GM10248 (cell line): ENCODE measurements at places on chromosomes 16 and 17.

- DNase-seq = no peak
Measured at GRCh38 chr17:17098551-17099179, 56.4 kb downstream of the MPRIP start.

GRCh38 chr16:75416904-75417565 lies 16.3 kb downstream of the CFDP1 start:
- no peak for DNase-seq

DNA sequence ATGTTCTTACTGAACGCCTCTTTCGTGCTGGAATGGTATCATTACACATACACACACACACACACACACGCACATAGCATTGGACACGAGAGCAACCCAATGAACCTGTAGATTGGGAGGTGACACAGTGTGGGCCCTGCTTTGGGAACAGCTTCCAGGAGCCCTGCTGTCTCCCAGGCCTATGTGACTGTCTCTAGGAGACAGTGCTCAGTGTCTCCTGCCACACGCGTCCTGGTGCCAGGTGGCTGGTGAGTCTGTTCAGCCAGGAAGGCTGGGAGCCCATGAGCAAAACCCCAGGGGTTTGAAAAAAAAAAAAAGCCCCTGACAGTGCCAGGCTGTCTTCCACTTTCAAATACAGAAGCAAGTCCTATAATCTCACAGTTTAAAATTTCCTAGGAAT lies 2.4 kb upstream of the SPOP start:
- no peak for DNase-seq

GRCh38 chr17:34974179-34974578 lies 6.1 kb upstream of the LIG3 start:
- DNase-seq = no peak

DNA sequence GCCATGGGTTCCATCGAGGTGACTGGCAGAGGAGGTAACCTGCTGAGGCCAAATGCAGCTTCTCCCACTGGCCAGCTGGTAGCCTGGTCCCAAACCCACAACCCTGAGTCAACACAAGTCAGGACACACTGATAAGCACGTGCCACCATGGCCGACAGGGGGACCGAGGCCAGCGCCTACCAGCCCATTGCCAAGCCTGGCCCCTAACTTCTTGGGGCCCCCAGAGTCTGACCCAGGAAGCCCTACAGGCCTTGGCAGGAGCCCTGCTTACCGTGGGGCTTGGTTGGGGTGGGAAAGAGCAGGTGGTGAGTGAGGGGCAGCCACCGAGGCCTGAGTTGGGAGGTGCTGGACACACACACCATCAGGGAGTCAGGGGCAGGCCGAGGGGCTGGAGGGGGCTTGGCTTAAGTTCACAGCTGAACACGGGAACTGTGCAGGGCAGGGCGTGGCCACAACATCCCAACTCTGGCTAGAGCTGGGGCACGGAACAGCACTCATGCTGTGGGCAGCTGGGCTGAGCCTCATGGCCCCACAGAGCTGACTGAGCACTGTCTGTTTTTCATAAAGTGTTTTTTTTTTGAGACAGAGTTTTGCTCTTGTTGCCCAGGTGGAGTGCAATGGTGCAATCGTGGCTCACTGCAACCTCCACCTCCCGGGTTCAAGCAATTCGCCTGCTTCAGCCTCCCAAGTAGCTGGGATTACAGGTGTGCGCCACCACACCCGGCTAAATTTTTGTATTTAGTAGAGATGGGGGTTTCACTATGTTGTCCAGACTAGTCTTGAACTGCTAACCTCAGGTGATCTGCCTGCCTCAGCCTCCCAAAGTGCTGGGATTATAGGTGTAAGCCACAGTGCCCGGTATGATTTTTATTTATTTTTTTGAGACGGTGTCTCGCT lies 5.5 kb downstream of the MRPL28 start:
- no peak for DNase-seq

DNA sequence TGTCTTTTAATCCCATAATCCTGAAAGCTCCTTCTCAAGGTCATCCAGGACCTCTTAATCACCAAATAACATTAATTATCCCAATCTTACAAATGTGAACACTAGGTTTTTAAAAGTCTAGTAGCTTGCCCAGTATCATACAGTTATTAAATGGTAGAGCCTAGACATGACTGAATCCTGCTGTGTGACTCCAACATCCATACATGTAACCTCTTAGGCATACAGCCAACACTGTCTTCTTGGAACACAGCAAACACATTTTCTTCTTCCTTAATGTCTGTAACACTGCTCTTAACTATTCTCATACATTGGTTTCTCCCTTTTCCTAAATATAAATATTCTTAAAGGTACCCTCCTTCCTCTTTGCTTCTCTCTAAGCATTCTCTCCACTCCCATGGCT lies 13.7 kb downstream of the BRIP1 start:
- DNase-seq = no peak

DNA sequence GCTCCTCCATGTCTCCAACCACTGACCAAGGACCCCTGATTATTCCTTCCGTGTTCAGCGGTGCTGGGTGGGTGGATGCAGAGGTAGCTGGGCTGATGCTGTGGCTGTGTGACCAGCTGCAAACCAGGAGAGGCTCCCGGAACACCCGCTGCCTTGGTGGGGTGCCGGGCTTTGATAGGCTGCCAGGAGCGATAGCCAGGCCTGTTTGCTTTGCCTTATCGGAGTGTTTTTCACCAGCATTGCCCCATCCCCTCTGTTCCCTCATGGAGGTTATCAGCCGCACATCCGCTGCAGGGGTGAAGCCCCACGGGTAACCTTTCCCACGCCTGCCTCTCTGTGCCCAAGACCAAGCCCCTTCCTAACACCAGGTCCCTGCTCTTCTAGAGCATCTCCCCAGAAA lies 354.3 kb downstream of the C16orf95 start:
- DNase-seq = no peak

DNA sequence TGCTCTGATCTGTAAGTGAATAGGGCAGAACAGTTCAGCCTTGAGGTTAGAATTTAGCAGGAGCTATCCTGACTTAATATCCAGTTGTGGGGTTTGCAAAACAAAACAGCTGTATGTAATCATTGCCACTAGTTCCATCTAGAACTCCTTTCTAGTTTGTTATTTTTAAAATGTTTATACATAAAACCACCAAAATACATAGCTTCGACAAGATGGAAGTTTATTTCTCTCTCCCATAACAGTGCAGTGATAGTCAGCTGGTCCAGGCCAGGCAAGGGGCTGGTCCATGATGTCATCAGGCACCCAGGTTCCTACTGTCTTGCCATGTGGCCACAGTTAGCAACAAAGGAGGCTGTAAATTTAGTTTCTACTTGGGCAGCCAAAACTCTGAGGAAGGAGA lies 10.5 kb upstream of the PLK1 start:
- no peak for DNase-seq

GRCh38 chr17:31472137-31472536 lies 80.7 kb downstream of the RAB11FIP4 start:
- DNase-seq = no peak

GRCh38 chr16:75048054-75048453 lies 49.2 kb downstream of the ZNRF1 start:
- no peak for DNase-seq

GRCh38 chr17:80513892-80514291 lies 30.7 kb upstream of the RPTOR start:
- no peak for DNase-seq

- no peak for DNase-seq
Measured at GRCh38 chr16:9092978-9093344, 1.5 kb downstream of the HAPSTR1 start.

GRCh38 chr16:11358531-11358930 lies 13.3 kb downstream of the RMI2 start:
- DNase-seq = no peak

GRCh38 chr17:10091046-10091445 lies 107.4 kb downstream of the GAS7 start:
- DNase-seq = no peak

DNA sequence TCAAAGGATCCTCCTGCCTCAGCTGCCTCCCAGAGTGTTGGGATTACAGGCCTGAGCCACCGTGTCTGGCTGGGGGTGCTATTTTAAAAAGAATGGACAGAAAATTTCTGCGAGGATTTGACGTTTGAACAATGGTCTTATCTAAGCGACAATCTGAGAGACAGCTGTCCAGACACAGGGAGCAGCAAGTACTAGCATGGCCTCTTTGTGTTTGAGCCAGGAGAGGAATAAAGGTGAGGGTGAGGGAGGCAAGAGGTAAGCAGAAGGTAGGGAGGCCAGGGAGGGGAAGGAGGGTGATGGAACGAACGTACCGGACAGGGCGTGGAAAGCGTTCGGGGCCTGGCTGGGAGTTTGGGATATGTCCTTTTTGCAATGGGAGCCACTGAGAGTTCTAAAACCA lies 59.2 kb downstream of the PITPNC1 start:
- DNase-seq = no peak

DNA sequence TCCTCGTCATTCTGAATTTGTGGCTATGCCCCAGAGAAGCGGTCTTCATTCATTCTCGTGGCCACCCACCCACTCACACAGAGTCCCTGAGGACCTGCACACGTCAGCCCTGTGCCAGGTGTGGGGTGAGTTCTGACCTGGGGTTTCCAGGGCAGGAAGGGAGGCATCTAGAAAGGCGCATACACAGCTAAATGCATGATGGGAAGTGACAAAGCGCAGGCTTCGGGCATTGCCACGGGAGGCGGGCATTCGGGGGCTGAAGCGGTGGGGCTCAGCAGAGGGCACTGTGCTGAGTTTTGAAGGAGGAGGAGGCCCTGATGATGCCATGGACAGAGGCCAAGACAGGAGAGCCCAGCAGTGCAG lies 10.9 kb downstream of the UBALD2 start:
- DNase-seq = no peak

- no peak for DNase-seq
Measured at GRCh38 chr17:55283256-55283965, 18.7 kb downstream of the HLF start.

GRCh38 chr17:48589831-48590606 lies at the start of gene HOXB3:
Gene HOXB3, minus strand, starts transcription at chr17:48590241. Its CDS starts 37,767 bp downstream, at chr17:48552474.
- no peak for DNase-seq

GRCh38 chr16:85602402-85603202 lies 10.5 kb upstream of the GSE1 start:
- DNase-seq = no peak

- no peak for DNase-seq
Measured at GRCh38 chr16:59684911-59685310, 950.8 kb upstream of the GOT2 start.

DNA sequence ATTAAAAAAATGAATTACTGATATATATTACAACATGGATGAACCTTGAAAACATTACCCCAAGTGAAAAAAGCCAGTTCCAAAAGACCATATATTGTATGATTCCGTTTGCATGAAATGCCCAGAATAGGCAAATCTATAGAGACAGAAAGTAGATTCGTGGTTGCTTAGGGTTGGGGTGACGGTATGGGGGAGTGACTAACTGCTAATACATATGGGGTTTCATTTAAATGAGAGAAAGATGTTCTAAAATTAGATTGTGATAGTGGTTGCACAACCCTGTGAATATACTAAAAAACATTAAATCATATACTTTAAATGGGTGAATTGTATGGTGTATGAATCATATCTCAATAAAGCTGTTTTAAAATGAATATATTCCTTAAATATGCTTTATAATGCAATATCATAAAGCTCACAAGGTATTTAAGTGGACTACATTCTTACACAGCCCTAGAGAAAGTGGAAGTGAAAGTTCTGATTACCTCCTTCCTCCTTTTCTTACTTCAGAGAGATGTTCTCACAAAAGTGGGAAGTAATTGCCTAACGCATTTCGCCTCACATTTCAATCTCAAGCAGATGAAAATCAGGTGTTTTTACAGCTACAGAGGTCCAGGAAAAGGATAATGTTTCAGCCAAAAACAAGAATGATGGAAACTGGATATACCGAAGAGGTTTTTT lies 142.7 kb upstream of the GNAO1 start:
- peak; percentile 45 for DNase-seq

DNA sequence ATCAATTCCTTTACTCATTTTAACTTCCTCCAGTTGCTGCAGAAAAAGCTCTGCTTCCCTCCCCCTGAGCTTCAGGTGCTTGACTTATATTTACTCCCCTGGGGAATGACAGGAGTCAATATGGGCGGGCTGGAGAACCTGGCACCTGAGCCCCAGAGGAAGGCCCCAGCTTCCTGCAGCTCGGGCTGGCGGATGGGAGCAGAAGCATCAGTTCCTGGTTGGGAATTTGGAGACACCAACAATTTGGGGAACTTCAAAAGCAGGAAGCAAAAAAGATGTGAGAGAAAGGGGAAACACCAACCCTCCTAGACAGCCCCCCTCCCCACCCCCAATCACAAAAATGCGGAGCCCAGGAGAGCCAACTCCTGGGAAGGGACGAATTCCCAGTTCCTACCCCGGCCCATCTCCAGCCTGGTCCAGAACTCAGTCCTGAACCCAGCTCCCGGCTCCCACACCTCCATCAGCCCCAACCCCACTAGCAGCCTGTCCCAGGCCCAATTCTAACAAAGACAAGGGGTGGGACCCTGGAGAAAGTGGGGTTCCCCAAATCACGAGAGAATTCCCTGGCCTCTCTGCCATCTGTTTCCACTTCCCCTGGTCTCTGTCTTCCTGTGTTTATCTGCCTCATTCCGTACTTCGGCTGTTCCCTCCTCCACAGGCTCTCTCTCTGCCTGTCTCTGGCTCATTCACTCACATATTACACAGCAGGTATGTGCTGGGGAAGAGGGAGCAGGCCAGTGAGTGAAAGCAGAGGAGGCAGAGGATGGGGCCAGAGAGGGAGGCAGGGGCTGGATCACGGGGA lies 16.2 kb upstream of the ASGR2 start:
- no peak for DNase-seq

- no peak for DNase-seq
Measured at GRCh38 chr17:81018044-81018802, 16.7 kb upstream of the BAIAP2 start.

GRCh38 chr17:82300707-82301270 lies 16.6 kb downstream of the CD7 start:
- peak; percentile 73 for DNase-seq

- no peak for DNase-seq
Measured at GRCh38 chr17:75694536-75694935, 26.7 kb upstream of the ITGB4 start.

DNA sequence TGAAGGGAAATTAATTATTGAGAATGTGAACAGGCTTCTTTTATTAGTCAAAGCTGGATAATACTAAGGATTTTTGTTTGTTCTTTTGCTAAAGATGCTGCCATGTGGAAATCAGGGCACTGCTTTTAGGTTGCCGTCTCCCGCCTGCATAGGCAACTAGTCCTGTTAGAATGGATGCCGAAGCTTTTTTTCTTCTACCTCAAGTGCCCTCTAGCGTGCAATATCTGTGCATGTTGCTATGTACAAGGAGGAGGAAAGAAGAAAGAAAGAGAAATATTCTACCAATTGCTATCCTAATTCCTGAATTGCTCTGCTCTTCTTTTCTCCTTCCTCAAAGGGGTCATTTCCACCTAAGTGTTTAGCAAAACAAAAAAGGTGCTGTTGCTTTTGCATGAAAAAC lies 5.2 kb upstream of the CDH8 start:
- no peak for DNase-seq

DNA sequence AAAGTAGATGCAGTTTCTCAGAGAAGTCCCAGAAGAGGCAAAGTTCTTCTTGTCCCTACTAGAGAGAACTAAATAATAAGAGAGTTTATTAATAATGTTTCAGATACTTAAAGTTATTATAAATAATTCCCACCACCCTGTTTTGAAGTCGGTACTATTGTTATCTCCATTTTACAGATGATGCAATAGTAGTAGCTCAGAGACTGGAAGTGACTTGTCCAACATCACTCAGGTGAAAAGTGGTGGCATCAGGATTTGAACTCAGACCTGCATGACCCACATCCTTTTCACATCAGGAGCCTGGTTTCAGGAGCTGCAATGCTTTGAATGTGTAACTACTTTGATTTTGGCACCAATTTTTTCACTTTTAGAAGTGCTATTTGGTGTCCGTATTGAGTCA lies 52.7 kb downstream of the GPR139 start:
- no peak for DNase-seq
